Activated CD4-positive, alpha-beta T cell treated with anti-CD3 and anti-CD28 coated beads, Interleukin-2, amount 10 ng/mL, durations not matched to agents 24 days and 14 days (primary cell): ENCODE measurements at places on chromosomes 16 and 17.

DNA sequence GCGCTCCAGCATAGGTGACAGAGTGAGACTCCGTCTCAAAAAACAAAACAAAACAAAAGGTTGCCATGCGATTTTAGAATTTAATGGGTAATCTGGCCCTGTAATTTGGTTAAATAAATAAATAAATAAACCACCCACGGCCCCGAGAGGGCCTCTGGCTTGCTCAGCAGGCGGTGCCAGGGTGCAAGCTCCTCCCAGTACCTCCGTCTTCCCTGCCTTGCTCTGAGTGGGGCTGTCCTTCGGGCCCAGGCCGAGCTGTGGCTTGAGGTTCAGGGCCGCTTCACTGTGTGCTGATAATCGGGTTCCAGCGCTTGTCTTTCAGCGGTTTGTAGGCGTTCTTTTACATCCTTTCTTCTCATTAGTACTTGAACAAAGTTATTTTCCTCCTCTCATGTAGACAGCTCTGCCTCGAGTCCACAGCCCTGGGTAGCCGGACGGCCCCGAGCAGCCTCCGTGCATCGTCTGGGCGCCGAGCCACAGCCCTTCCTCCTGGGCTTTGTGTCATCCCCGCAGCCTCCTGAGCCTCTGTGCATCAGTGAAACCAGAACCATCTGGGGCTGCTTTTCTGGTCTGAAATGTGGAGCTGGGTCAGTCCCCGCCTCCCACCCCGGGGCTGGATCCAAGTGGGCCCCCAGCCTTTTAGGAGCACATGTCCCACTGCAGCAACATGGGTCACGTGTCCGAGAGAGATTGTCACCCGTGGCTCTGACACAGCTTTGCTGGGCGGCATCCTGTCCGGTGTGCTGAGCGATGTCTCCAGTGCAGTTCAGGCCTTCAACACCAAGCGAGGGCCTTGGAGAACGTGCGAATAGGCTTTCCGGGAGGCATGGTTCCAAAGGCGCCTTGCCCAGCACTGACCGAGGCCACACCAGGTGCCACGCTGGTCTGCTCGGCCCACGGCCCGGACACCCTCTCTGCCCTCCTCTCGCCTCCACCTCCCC, 157.4 kb upstream of the CHMP6 start:
- no peak for DNase-seq
- no peaks in the 10 kb centered on the region for H3K27me3 ChIP-seq
- H3K27ac ChIP-seq, result peak overlapping the region; percentile 78

DNA sequence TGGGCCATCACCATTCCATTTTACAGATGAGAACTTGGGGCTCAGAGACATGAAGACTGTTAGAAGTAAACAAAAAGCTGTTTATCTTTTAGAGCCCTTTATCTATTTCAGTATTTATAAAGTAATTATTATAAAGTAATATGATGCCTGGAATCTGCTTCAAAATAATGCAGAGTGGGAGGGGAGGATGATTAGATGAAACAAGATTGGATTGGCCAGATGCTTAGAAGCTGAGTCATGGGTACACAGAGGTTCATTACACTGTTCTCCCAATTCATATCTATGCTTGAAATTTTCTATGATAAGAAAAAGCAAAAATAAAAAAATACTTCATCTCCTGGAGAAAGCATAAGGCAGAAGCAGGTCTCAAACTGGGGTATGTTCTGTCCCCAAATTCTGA, 29.4 kb downstream of the TOM1L2 start:
- H3K27me3 ChIP-seq, result no peaks in the 10 kb centered on the region
- no peak for DNase-seq
- no peak overlapping the region for H3K27ac ChIP-seq
- H3K36me3 ChIP-seq, result peaks cover 1% of the 10 kb centered on the region
- H3K4me3 ChIP-seq, result no peak overlapping the region

DNA sequence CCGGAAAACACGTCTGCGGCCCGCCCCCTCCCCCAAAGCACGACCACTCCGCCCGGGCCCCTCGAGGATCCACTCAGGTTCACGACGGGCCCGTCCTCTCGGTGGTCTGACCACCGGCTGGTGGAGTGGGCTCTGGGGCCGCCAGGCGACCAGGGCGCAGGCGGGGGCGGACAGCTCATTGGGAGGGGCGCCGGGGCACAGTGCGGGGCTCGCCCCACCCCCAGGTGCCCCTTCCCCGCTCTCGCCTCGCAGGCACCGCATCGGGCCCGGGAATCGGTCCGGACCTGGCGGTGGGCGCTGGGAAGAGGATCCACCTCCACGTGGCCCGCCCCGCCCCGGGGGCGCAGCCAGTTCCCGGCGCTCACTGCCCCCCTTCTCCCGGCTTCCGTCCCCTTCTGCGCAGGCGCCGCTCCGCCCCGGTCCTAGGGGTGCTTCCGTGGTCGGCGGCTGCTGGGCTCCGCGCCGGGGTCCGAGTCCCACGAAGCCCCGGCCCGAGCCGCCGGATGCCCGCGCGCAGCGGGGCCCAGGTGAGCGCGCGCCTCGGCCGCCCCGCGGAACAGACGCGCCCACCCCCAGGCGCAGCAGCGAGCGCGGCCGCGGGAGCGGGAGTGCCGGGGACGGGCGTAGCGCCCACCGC, at the start of gene MPG:
MPG (plus strand) TSS at position 419 of the 637 bp plus-strand sequence; CDS start at position 504, 85 bp downstream.
- peaks cover 16% of the 10 kb centered on the region for H3K27me3 ChIP-seq
- peak within 1 kb of the TSS; percentile 93 for H3K4me3 ChIP-seq
- DNase-seq, result peak; percentile 97
- H3K4me1 ChIP-seq, result peaks cover 28% of the 10 kb centered on the region

DNA sequence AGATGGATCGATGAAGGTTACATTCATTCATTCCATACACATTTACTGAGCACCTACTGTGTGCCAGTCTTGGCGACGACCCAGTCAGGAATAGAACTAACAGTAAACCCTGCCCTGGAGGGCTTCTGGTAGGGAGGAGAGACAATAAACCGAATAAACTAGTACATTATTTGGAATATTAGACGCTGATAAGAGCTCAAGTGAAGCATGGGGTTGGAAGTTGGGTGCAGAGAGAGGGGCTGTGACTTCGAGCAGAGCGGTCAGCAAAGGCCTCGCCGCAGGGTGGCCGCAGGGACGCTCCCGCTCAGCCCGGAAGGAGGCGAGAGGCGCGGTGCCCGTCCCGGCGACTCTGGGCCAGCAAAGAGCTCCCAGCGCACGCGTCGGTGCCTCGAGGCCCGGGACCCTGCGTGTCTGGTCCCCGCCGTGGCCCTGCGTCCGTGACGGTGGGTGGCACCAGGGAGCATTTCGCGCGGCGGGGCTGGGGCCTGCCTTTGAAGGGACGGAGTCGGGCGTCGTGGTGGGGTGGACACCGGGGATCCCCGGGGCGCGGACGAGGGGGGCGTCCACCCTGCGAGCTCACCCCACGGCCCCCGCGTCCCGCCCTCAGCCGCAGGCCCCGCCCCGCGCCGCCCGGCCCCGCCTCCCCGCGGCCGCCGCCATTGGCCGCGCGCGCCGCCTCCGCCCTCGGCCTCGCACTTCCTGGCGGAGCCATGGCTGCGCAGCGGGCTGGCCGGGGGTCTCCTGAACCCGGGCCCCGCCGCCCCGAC, at the start of gene KLHL36:
KLHL36 (plus strand) TSS at position 684 of the 767 bp plus-strand sequence. CDS start 2,357 bp downstream, outside the sequence.
- H3K36me3 ChIP-seq, result peaks cover 31% of the 10 kb centered on the region
- DNase-seq, result peak; percentile 95
- H3K27me3 ChIP-seq, result peaks cover 22% of the 10 kb centered on the region

DNA sequence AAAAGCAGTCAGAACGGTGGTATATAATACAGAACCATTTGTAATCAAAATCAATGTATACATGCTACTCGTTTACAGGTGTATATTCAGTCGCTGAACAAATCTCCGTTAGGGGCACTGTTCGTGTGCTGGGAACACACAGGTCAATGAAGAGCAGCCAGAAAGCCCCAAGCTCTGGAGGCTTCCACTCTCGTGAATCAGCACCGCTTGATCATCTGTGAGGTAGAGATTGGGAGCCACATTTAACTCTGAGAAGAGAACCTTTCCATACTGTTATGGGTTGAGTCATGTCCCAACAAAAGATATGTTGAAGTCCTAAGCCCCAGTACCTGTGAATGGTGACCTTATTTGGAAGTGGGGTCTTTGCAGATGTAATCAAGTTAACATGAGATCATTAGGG, 5.4 kb upstream of the CYTH1 start:
- H3K36me3 ChIP-seq, result peaks cover 28% of the 10 kb centered on the region
- H3K27me3 ChIP-seq, result no peaks in the 10 kb centered on the region
- H3K4me3 ChIP-seq, result no peak overlapping the region

DNA sequence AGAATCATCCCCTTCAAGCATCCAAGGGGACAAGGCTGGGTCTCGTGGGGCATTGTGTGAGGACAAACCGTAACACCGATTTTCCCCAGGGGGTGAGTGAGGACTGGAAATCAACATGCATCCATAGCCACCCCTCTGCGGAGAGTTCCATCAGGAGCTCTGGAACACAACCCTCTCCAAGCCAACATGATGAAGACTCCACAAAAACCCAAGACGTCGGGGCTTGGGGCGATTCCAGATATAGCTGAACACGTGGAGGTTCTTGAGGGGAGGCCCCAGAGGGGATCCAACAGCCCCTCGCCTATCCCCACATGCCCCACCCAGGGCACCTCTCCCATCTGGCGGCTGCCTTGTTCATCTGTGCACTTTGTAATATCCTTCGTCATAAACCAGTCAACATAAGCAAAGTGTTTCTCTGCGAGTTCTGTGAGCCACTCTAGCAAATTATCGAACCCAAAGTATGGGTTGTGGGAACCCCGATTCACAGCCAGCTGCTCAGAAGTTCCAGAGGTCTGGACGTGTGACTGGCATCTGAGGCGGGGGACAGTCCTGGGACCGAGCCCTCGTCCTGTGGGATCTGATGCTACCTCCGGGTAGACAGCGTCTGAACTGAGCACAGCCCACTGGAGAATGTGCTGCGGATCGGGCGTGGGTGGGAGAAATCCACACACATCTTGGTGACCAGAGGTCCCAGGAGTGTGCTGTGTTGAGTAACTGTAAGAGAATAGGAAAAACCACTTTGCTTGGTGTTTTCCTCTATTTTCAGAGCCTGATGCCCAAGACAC, 55.5 kb downstream of the RPH3AL start:
- no peaks in the 10 kb centered on the region for H3K36me3 ChIP-seq
- no peaks in the 10 kb centered on the region for H3K27me3 ChIP-seq
- DNase-seq, result no peak
- H3K27ac ChIP-seq, result no peak overlapping the region
- H3K4me3 ChIP-seq, result no peak overlapping the region

GRCh38 chr17:37824534-37825485, 80.0 kb upstream of the HNF1B start:
- H3K27ac ChIP-seq, result no peak overlapping the region
- DNase-seq, result no peak
- H3K27me3 ChIP-seq, result peaks cover 3% of the 10 kb centered on the region
- H3K4me3 ChIP-seq, result no peak overlapping the region
- H3K4me1 ChIP-seq, result peaks cover 26% of the 10 kb centered on the region
- H3K36me3 ChIP-seq, result no peaks in the 10 kb centered on the region

DNA sequence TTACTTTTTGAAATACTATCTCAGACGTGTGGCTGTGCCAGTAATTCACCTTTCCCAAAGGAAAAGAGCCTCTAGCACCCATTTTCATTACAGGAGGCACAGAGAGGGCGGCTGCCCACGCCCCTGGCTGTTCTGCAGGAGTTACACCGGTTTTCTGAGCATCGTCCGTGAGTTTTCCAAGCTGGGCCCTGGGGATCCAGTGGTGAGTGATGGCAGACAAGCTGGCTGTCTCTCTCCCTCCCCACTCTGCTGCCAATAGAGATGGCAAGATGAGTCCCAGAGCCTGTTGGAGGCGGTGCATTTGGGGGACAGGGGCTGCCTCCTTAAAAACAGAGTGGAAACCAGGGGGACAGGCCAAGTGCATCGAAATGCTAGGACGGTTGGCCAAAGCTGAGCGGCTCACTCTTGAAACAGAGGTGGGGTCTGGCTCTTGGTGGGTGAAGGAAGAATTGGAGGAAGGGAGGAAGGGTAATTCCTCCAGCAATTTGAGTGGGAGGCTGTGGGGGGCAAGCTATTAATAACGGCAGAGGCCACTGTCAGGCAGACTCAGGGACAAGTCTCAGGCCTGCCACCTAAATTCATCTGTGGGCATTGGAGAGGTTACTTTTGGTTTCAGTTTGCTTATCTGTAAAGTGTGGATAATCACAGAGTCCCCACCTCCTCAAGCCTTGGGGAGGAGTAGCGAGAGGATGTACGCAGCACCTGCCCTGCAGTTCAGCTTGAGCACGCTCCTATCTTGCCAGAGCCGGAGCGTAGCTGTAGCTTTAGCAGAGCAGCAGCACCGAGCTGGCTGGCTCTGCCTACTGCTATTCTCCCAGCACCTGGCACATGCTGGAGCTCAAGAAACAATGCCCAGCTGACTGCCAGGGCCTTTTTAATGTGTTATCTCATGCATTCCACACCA, 7.5 kb upstream of the NOS2 start:
- peaks cover 53% of the 10 kb centered on the region for H3K4me1 ChIP-seq
- DNase-seq, result peak; percentile 93
- peaks cover 1% of the 10 kb centered on the region for H3K36me3 ChIP-seq
- H3K27ac ChIP-seq, result peak overlapping the region; percentile 91

DNA sequence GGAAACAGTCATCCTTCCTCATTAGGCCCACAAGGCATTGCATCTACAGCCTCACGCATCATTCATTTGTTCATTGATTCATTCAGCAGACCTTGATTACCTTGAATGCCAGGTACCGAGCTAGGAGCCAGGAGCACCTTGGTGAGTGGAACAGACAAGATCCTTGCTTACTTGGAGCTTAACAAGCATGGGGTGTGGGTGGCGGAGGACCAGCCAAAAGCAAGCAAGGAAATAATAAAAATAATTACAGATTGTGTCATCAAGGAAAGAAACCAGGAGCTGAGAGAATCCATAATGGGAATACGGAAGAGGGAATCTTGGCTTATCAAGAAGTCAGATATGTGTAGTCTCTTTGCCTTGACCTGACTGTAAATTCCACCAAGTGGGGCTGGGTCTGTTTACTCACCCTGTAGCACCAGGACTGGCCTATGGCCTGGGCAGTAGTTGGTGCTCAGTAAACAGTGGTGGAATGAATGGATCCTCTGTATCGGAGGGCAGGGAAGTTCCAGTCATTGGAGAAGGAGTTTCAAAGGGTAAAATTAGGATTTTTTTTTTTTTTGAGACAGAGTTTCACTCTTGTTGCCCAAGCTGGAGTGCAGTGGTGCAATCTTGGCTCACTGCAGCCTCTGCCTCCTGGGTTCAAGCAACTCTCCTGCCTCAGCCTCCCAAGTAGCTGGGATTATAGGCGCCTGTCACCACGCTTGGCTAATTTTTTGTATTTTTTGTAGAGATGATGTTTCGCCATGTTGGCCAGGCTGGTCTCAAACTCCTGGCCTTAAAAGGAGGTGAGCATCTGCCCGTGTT, 157.7 kb downstream of the MSI2 start:
- peaks cover 21% of the 10 kb centered on the region for H3K4me1 ChIP-seq
- H3K36me3 ChIP-seq, result peaks cover 14% of the 10 kb centered on the region
- no peaks in the 10 kb centered on the region for H3K27me3 ChIP-seq
- DNase-seq, result no peak
- no peak overlapping the region for H3K27ac ChIP-seq

- peak overlapping the region; percentile 95 for H3K27ac ChIP-seq
- peaks cover 28% of the 10 kb centered on the region for H3K4me1 ChIP-seq
- DNase-seq, result no peak
- peak overlapping the region; percentile 94 for H3K4me3 ChIP-seq
- H3K36me3 ChIP-seq, result peaks cover 12% of the 10 kb centered on the region
Measured at GRCh38 chr16:85010446-85010930, 847 bp downstream of the ZDHHC7 start.

- no peak overlapping the region for H3K4me3 ChIP-seq
- H3K27me3 ChIP-seq, result peaks cover 8% of the 10 kb centered on the region
- no peaks in the 10 kb centered on the region for H3K36me3 ChIP-seq
Measured at GRCh38 chr17:65198653-65199382, 61.6 kb downstream of the RGS9 start.

GRCh38 chr17:61204456-61204855, 195.2 kb upstream of the TBX2 start:
- peaks cover 5% of the 10 kb centered on the region for H3K27me3 ChIP-seq
- no peak overlapping the region for H3K4me3 ChIP-seq
- H3K4me1 ChIP-seq, result peaks cover 5% of the 10 kb centered on the region
- H3K27ac ChIP-seq, result no peak overlapping the region
- DNase-seq, result no peak
- no peaks in the 10 kb centered on the region for H3K36me3 ChIP-seq
